ENCODE measurements at places on chromosomes 4 and X. TPM values are rescaled to one million over a fixed set of nuclear protein-coding genes. Genes with fewer than 3 reads are reported as not detected.

The TACR3 gene
- not detected for total RNA-seq

The MAGEA10 gene
- total RNA-seq, result not detected

The CCKAR gene
- not detected for total RNA-seq

The FUNDC1 gene
- 7.4 TPM for total RNA-seq

The SSX3 gene
- total RNA-seq, result not detected

The CXCL8 gene
- not detected for total RNA-seq

The MAGEA9B gene
- total RNA-seq, result not detected

The FGB gene
- total RNA-seq, result not detected

The P2RY4 gene
- under 0.01 TPM for total RNA-seq

The TBC1D8B gene
- 12.1 TPM for total RNA-seq

The TBC1D9 gene
- 27.3 TPM for total RNA-seq

The ZDHHC15 gene
- 0.38 TPM for total RNA-seq
